ENCODE measurements at places on chromosomes 7 and 10. TPM values are rescaled to one million over a fixed set of nuclear protein-coding genes. Genes with fewer than 3 reads are reported as not detected.

DNA sequence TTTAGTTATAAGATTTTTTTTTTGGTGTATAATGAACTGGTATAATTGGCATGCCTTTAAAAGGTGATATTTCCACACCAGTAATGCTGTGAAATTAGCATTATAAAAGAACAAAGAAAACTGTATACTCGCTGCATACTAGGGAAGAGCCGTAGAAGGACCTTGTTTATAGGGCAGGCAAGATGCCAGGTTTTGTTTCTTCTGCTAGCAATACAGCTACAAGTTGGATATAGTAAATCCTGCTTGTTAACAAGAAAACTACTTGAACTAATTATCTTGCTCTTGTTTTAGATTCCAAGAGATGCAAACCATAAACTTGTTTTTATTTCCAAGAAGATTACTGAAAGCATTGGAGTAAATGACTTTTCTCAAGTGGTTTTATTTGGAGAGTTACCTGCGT is 1.9 kb downstream of the DNAH11 start:
- no peak for DNase-seq

The MINDY4 gene
- 2.0 TPM for total RNA-seq

- no peak for DNase-seq
Observed at GRCh38 chr7:66409493-66409892, 204.4 kb downstream of the TPST1 start.

- DNase-seq, result no peak
Observed at GRCh38 chr7:67518580-67518979, 521.9 kb downstream of the TYW1 start.

- DNase-seq, result no peak
Observed at GRCh38 chr7:80528689-80529088, 16.8 kb upstream of the GNAT3 start.

- no peak for DNase-seq
Observed at GRCh38 chr10:71687480-71687879, 32.1 kb downstream of the C10orf105 start.

GRCh38 chr7:27920281-27920946 is 180.5 kb downstream of the TAX1BP1 start:
- no peak for DNase-seq

DNA sequence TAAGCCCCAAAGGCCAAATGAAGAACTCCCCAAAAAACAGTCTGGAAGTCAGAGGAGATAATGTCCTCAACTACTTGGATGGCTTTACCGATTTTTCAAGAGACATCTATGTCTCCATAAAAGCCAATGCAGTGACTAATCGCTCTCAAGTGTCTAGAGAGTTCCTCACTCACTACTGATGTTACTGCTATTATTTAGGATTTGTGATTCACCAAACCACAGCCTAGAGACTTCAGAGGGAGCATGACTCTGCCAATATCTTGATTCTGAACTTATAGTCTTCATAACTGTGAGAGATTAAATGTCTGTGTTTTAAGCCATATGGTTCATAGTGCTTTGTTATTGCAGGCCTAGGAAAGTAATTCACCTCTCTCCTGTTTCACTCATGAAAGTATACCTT is 160.2 kb downstream of the IPMK start:
- DNase-seq, result no peak

GRCh38 chr10:110540031-110540430 is 27.5 kb upstream of the SMC3 start:
- no peak for DNase-seq

Data from H7 (cell line).